ENCODE measurements at places on chromosomes 6 and 20.

- DNase-seq = no peak
These were observed 127.9 kb upstream of the EDN1 start for GRCh38 chr6:12162213-12162612.

GRCh38 chr6:144350528-144350880 lies 65.4 kb downstream of the UTRN start:
- no peak for DNase-seq

- no peak for DNase-seq
These were observed 69.7 kb downstream of the ANKS1A start for GRCh38 chr6:34958734-34959133.

DNA sequence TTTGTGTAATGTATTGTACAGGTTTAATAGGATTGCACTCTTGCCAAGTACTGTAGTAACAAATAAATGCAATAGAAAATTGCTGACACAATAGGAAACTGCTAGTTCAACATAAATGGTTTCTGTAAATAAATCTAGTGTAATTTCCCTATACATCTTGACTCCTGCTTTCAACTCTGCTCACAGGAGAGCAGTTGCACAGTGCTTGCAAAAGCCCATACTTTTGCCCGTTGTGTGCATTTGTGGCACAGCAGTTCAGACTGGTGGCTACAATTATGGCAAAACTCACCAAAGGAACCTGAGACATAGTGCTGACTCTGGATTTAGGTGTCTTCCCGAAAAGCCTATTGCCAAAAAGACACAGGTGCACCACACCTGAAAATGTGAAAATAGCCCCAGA lies 953.3 kb upstream of the SLC35B3 start:
- DNase-seq = no peak

GRCh38 chr6:71502956-71503355 lies 214.3 kb downstream of the OGFRL1 start:
- DNase-seq = no peak
